ENCODE measurements at places on chromosomes 3 and 15.
A peak's percentile ranks its signal among the peaks of the same experiment; 100 is the strongest.

DNA sequence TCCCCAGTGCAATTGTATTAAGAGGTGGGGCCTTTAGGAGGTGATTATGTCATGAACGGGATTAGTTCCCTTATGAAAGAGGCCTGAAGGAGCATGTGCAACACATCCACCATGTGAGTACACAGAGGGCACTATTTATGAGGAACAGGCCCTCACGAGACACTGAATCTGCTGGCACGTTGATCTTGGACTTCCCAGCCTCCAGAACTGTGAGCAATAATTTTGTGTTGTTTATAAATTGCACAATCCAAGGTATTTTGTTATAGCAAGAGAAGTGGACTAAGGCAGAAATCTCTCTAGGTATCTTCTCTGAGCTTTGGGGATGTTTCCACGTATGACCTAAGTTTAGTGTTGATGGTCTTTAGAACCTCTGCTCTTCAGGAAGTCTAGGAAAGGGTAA is 149.3 kb upstream of the CBLB start:
- DNase-seq, result no peak

DNA sequence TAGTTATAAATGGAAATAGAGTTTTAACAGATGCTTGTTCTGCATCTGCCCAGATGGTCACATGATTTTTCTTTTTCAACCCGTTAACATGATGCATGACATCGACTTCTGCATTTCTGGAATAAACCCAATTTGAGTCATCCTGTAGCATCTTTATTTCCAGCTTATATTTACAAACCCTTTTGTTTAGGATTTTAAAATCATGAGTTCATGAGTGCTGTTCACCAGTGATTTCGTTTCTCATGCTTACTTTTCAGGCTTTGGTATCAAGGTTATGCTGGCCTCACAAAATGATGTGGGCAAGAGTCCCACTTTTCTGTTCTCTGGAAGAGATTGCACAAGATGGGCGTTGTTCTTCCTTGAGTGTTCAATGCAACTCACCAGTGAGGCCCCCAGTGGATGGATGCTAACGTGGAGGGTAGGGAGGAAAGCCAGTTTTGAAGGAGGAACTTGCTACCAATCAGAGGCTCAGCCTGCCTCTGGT is 5.2 kb downstream of the HRH1 start:
- no peak for DNase-seq

- no peak for DNase-seq
These were observed 25.3 kb downstream of the GALNT15 start for GRCh38 chr3:16199769-16200168.

DNA sequence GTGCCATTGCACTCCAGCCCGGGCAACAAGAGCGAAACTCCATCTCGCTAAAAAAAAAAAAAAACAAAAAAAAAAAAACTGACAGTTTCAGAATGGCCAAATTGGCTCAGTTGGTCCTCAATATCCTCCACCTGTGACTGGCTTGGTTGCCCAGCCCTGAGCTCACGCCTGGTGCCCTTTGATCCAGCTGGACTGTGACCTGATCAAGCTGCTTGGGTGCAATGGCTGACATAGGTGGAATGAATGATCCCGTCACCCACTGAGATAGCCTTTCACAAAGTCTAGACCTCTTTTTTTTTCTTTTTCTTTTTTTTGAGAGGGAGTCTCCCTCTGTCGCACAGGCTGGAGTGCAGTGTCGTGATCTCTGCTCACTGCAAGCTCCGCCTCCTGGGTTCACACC is 254.6 kb downstream of the FOXP1 start:
- no peak for DNase-seq

DNA sequence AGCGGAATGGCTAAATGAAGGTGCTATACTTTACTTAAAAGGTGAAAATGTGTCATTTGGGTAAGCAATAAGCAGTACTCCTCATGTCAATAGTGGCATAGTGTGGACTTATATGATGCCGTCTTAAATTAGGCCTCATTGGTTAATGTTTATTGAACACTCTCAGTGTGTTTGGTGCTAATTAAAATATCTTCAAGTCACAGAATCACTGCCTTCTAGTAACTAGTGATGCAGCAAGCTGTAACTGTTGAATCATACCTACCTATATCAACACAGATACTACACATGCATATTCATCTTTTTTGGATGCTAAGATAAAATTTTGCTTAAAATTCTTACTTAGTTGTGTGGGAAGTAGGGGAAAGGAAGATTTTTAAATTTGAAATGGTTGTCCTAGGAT is 30.7 kb downstream of the ARHGAP31 start:
- no peak for DNase-seq

DNA sequence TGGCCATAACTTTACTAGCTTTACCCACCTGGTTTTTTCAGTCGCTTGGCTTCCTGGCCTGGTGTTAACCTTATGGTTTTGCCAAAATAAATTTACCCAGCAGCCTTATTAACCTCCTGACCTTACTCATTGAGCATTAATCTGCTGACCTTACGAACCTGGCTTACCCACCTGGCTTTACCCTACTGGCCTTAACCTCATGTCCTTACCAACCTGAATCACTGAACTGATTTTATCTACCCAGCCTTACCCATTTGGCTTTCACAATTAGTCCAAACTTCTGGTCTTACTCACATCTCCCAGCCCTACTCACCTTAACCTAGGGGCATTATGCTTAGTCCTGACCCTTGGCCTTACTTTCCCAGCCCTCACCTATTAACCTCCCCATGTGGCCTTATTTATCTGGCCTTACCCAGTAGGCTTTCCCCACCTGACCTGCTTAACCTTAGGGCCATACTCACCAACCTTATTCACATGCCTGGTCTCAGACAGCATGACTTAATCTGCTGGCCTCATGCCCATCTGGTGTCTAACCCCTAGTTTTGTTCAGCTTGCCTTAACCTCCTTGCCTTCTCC is 93.4 kb downstream of the IL12A start:
- DNase-seq, result no peak

GRCh38 chr15:27769652-27770051 is 329.5 kb downstream of the OCA2 start:
- no peak for DNase-seq

GRCh38 chr3:162743091-162743490 is 1246.5 kb downstream of the OTOL1 start:
- no peak for DNase-seq

DNA sequence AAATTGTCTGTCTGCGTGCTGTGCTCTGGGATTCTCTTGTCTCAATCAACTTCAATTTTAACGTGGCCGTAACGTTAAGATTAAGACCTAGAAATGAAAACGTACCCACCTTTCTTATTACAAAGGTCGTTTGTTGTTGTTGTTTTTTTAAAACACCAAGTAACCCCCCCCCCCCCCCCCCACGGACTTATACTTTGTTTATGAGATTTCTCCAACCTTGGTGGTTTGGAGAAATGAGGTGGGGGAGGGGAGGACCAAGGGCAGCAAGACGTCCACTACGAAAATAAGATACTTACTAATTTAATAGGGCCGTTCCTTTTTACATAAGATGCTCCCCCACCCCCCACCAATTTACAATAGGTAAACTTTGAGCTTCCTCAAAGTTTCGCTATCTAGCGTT is 244.4 kb upstream of the TOPAZ1 start:
- DNase-seq, result peak; percentile 36

DNA sequence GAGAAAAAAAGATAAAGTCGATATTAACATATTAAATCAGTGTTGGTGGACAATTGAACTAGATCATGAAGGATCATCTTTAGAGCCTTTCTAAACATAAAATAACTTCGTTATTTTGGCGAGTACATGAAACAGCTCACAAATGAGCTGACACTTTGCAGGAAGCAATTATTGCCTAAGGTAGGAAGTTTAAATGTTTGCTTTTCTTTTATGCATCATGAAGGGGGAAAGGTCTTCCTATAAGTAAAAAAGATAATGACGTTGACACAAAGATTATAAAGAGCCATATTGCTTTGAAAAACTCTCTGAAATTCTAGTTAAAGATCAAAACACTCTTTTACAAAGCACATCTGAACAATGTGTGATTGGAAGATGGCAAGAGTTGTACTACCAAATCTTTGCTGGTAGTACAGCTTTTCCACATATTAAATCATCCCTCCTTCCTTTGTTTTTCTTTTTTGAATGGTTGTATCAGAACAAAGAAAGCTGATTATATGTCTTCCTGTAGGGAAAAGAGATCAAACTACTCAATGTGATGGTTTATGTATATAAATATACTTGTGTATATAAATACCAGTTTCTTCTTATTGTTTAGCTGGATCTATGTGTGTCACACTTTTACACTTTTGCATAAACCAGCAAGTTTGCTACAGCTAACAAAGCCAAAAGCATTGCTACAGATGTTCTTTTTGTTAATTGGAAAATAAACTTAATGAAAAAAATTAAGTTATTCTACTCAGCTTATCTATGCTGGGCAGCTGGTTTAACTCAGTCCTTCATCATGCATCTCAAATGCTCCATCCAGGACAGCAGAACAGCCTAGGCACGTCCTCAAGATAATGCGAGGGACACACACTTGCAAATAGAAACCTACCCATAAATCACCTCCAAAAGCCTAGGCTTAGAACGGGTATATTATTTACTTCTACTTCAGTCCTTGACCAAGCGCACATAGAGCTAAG is 850.8 kb upstream of the ROBO1 start:
- no peak for DNase-seq

- DNase-seq, result no peak
These were observed 226.7 kb upstream of the DCBLD2 start for GRCh38 chr3:99128235-99128634.

DNA sequence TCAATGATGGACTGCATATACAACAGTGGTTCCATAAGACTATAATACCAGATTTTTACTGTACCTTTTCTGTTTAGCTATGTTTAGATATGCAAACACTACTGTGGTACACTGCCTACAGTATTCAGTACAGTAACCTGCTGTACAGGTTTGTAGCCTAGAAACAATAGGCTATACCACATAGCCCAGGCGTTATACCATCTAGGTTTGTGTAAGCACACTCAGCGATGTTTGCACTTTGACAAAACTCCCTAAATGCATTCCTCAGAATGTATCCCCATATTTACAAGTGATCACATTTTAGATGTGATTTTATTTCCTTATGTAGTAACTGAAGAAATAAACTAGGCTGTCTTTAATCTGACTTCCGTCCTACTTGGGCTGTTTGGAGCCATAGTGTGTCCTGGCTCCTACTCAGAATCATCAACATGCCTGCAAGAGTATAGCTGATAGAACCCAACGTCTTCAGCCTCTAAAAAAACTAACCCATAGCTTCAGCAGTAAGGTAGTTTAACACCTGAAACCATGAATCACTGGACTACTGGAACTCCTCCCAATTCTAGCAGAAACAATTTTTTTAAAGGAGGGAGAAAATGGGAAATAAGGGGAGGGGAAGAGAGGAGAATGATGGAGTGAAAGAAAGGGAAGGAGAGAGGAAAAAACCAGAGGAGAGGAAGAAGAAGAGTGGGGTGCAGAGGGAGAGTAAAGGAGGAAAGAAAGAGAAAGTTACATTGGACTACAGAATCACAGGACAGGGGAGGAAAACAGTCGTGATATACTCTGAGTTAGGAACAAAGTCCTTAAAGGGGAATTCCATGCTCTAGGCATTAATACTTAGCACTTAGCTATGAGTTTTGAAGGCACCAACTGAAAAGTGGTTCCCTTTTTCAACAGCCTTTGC is 67.7 kb upstream of the PLXND1 start:
- no peak for DNase-seq

GRCh38 chr3:58064923-58065638 is 56.9 kb downstream of the FLNB start:
- DNase-seq, result no peak

- DNase-seq, result no peak
These were observed 135.9 kb upstream of the TGFBR2 start for GRCh38 chr3:30470496-30470895.

GRCh38 chr15:29266052-29266582 is 3.5 kb downstream of the NSMCE3 start:
- no peak for DNase-seq

DNA sequence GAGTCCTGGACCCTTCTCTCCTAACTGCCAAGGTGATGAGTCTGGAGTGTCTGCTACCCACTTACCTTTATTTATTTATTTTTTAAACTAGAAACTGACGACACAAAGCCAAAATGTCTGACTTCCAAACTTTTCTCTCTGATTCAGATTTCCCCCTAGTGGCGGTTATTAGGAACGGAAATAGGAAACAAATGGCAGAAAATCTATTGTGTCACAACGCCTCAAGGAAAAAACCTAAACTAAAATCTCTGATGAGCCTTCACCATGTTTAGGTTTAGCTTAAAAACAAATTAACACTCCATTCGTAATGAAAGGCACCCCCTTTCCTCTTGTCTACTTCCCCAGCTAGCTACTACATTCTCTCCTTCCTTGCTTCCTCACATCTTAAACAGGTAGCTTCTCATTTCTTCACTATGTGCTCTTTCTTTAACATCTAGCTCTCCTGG is 94.0 kb upstream of the MEX3B start:
- DNase-seq, result peak; percentile 1

DNA sequence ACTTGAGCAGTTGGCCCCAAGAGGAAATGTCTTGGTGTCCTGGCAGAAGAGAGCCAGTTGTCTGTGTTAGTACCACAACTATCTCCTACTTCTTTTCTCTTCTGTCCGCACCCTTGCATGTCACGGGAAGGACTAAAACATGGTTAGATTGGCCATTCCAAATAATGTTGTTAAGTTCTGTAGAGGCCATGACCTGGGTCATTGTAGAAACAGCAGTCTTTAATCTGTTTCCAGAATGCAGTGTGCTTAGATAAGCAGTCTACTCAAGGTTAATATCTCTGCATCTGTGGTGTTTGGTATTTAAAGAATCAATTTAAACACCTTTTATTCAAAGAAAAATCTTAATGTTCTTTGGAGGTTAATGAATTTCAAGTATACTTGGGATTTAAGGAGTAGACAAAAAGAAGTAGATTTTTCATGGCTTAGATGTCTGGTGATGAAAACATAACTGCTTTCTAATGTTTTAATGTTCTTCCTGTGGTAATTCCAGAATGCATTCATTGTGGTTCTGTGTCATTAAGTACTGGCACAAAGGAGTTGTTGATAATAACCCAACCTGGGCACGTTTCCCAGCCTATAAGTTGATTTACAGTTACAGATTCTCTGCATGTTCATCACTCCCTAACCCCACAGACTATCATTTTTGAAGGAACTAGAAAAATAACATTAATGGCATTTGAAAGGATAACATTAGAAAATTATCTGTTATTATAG is 58.9 kb downstream of the TMEM108 start:
- peak; percentile 9 for DNase-seq

Measured in NCI-H345 (cell line).